ENCODE measurements at places on chromosomes 11 and 22. TPM values are rescaled to one million over a fixed set of nuclear protein-coding genes. Genes with fewer than 3 reads are reported as not detected.

Gene DEPDC7
- total RNA-seq, result 6.6 TPM

Gene KLHDC7B
- 0.11 TPM for total RNA-seq

Gene OR8G5
- total RNA-seq, result not detected

Gene IGSF22
- total RNA-seq, result not detected

Gene GAL
- total RNA-seq, result 3.3 TPM

Gene RASD2
- total RNA-seq, result under 0.01 TPM

Gene PDHX
- total RNA-seq, result 38.9 TPM

Gene NECTIN1
- 3.4 TPM for total RNA-seq
